ENCODE measurements at places on chromosomes 5 and 9.
A peak's percentile ranks its signal among the peaks of the same experiment; 100 is the strongest.

DNA sequence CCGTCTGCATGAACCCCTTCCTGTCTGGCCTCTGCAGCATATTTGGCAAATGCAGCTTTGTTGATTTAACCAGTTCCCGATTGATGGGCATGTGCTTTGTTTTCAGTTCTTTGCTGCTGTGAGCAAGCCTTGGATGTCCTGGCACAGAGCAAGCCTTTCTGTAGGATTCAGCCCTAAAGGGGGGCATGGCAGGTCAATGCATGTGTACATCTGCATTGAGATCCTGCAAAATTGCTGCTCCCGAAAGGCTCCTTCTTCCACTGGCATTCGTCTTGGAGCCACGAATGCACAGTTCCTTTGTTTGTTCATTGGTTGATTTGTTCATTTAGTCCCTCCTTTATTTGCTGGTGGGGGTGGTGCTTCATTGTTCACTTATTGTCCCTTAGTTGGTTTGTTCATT lies 34.8 kb downstream of the COL5A1 start:
- no peak for DNase-seq

- no peak for DNase-seq
These were observed 182.2 kb downstream of the MCTP1 start for GRCh38 chr5:95102687-95103086.

DNA sequence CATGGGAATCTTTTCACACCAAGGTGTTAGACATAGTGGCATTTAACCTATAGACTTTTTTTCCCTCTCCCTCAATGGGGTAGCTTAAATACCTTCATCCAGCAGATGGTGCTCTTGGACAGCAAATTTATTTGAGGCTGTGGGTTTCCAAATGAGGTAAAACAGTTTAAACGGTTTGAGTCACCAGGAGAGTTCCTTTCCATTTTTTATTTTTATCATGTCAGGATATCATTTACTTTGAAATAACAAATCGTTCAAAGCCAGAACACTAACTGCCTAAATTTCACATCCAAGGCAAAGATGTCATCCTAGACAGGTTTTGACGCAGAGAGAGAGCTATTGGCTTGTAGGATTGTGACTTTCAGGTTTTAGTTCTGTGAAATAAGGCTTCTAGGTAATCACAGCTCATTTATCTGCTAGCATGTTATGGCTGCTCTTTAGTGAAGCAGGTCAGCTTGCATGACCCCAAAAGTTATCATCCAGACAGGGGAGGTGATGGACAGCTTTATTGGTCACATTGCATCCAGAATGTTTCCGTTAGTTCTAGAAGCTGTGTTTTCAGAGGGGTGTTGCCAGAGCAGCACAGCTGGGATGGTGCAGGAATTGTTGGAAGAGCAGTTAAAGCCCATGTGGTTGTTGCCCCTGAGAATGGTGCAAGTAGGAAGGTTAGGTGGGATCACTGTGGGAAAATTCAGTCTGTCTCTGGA lies 69.8 kb downstream of the KDM4C start:
- no peak for DNase-seq

- DNase-seq: no peak
These were observed 68.5 kb downstream of the TMC1 start for GRCh38 chr9:72589667-72590521.

DNA sequence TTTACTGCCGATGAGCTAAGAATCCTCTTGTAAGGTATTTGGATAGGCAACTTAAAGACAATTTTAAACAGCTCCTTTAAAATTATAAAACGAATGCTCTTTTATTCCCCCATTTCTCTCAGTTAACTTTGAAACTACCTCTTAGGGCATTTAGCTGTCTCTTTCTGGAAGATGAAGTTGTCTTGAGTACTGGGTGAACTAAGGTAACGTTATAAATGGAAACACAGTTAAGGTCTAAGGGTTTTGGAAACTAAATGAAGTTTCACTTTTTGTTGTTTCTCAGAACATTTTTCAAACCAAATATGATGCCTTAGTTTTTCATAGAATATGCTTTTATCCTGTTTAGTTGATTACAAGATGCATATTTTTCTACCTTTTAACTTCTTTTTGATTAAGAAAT lies 6.8 kb downstream of the UBE2R2 start:
- no peak for DNase-seq

DNA sequence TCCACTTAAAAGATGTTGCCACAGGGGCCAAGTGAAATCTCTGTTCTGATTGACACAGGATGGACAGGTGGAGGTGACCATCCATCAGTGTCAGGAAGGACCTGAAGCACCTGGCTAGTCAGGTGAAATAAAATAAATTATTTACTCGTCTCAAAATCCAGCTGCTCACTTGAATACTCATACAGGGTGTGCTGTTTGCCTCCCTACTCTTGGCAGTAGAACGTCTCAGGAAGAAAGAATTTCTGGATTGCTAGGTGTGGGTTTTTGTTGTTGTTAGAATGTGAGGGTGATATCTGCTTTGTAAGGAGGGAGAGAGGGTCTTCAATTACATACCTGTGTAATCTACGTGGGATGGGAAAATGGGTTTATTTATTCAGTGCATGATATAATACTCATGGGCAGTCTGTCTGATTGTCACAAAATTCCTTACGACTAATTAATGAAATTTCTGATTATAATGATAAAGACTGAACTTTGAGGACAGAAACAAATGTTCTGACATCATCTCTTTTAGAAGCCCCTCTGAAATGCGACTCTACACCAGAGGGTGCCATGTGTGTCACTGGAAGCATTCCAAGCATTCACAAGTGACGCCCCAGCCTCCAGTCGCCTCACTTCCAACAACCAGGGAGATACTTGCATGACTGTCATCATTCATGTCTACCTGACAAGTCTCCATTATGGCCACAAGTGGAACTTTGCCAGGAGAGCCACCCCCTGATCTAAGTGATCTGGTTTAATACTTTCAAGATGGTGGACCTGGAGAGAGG lies 218.4 kb downstream of the GAPVD1 start:
- no peak for DNase-seq

- DNase-seq: no peak
These were observed 103.9 kb upstream of the SMIM23 start for GRCh38 chr5:171681677-171682076.

- DNase-seq: no peak
These were observed 14.4 kb downstream of the GLDC start for GRCh38 chr9:6631207-6631512.

DNA sequence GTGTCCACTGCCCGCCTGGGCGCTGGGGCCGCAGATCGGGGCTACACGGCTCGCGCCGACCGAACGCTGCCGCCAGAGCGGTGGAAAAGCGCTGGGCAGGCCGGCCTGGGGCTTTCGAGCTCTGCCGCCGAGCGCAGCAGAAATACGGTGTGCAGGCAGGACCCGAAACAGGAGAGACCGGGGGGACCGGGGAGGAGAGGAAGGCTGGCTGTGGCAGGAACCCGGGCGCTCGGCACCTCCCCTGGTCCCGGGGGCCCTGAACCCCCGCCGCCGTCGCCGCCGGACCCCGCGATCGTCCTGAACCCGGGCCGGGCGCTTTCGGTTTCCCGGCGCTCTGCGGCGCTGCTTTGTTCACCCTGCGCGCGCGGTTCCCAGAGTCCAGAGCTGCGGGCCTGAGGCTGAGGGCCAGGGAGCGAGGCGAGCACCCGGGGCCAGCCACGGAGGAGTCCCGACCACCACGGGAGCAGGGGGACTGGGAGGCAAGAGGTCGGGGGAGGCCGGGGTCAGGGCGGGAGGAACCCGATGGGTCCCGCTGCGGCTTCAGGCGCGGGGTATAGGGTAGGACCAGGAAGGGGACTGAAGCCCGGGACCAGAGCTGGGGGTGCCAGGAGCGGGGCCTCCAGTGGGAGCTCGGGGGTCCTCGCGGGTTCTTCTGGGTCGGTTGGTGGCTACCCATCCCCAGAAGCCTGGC lies 12.0 kb downstream of the IRX2 start:
- DNase-seq: no peak

GRCh38 chr5:178215280-178216002 lies 11.1 kb downstream of the HNRNPAB start:
- DNase-seq: no peak

- DNase-seq: peak; percentile 8
These were observed 15.6 kb downstream of the FOXI1 start for GRCh38 chr5:170121321-170121720.

DNA sequence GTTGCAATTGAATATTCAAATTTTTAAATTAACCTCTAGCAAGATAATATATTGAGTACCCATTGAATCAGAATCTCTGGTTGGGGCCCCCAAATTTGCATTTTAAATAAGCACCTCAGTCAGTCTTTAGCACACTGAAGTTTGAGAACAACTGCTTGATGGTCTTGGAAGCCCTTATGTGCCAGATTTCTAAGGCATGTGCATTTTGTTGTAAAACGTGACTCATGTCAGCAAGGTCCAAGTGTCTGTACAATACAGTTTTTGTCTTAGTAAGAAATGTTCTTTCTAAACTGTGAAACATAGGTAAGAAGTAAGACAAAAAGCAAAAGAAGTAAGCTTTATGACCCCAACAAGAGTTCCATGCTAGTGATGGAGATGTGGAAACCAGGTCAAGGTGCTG lies 59.1 kb upstream of the PHF2 start:
- DNase-seq: no peak
